ENCODE measurements at places on chromosomes 2 and 18.

- no peak for DNase-seq
Observed at GRCh38 chr2:112907001-112907949, 3.7 kb upstream of the IL37 start.

GRCh38 chr2:41928526-41928925 is 119.3 kb upstream of the PKDCC start:
- DNase-seq, result peak; percentile 62

GRCh38 chr18:40168026-40168425 is 1787.0 kb upstream of the PIK3C3 start:
- DNase-seq, result no peak

DNA sequence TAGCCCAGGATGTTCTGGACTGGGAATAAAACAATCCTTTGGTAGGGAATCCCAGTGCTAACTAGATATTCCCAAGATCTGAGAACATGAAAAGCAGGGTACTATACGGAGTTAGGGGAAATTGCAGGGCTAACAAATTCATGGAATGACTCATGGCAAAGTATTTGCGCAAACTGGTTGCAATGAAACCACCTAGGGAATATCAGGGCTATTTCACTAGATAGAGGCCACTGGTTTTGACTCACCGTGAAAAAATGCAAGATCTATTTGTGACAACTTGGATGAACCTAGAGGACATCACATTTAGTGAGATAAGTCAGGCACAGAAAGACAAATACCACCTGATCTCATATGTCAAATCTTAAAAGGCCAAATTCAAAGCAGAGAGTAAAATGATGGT is 233.3 kb downstream of the MBD2 start:
- DNase-seq, result no peak

DNA sequence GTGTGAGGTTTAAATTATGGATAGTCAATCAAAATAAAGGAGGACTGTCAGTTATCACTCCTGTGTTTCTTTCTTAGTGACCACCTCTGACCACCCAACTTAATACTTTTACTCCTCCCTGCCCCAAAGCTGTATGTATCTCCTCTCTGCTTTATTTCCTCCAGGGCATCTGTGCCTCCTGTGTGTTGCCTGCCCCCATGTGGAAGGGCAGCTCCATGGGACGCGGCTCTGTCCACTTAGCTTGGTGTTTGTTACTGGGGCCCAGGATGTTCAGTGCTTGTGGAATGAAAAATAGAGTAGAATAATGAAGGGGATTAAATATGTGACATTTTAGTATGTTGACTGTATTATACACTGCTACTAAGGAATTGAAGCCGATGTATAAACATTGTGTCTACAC is 9.8 kb downstream of the ACP1 start:
- no peak for DNase-seq

DNA sequence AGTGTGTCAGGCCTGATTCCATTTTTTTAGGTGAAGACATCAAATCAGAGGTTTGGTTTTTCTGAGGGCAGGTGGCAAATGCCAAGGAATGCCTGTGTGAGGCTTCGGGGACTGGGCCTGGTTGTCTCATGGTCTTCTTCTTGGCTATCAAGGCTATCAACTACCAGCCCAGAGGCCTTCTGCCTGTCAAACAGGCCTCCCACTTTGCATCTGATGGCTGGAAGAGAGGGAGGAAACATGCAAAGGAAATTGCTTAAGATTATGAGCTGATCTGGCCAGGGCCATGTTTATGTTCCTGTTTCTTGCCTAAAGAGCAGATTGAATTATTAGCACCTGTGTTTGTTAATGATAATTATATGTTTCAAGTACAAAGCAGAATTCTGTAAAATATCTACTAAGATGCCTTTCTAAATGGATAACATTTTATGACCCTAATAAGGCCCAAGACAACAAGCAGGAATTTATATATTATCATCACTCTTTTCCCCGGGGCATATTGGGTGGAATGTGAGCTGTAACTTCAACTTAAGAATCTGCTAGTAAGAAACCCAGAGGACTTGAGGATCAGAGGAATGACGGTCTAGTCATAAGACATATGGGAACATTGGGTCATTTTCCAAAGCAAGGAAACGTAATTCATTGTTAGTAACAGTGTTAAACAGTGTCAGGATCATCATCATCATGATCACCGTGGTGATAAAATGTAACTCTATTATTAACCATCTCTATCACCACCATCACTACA is 123.2 kb downstream of the LYPD6B start:
- no peak for DNase-seq

GRCh38 chr2:222733846-222734702 is 62.6 kb downstream of the MOGAT1 start:
- DNase-seq, result peak; percentile 71

DNA sequence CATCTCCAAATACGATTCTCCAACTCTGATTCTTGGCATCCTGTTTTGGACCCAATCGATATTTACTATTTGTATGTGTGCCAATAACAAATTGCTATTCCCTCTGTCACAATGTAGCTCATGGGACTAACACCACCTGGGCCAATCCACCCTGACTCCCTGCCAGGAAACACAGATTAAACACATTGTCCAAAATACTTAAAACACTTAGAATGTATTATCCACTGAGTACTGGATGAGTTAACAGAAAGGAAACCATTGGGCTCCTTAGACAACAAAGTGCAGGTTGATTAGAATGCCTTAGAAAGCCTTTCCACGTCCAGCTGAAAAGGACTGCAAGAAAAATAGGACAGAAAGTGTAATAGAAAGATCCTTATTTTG is 79.4 kb upstream of the ARHGAP28 start:
- no peak for DNase-seq

DNA sequence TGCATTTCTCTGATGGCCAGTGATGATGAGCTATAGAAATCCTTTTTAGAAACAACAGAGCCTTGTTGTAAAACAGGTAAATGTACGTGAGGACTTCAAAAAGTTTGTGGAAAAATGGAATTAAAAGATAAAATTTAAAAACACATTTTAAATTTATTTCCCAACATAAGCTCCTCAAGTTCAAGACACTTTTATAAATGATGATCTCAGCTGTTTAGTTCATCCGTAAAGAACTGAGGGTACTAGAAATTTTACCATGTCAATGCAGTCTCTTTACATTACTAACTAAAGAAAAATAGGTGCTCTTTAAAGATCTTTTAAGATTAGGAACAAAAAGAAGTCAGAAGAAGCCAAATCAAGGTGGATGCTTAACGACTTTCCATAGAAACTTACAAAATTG is 52.5 kb downstream of the MSH2 start:
- no peak for DNase-seq

- no peak for DNase-seq
Observed at GRCh38 chr18:45102863-45103262, 422.2 kb downstream of the SETBP1 start.

DNA sequence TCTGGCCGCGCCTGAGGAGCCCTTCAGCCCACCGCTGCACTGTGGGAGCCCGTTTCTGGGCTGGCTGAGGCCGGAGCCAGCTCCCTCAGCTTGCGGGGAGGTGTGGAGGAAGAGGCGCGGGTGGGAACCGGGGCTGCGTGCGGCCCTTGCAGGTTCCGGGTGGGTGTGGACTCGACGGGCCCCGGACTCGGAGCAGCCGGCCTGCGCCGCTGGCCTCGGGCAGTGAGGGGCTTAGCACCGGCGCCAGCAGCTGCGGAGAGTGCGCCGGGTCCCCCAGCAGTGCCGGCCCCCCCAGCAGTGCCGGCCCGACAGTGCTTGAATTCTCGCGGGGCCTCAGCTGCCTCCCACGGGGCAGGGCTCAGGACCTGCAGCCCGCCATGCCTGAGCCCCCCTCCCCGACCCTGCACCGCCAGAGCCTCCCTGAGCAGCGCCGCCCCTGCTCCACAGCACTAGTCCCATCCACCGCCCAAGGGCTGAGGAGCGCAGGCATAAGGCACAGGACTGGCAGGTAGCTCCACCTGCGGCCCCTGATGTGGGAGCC is 534.2 kb downstream of the ZNF804A start:
- no peak for DNase-seq

- DNase-seq, result no peak
Observed at GRCh38 chr18:51506811-51507210, 309.3 kb upstream of the MEX3C start.

DNA sequence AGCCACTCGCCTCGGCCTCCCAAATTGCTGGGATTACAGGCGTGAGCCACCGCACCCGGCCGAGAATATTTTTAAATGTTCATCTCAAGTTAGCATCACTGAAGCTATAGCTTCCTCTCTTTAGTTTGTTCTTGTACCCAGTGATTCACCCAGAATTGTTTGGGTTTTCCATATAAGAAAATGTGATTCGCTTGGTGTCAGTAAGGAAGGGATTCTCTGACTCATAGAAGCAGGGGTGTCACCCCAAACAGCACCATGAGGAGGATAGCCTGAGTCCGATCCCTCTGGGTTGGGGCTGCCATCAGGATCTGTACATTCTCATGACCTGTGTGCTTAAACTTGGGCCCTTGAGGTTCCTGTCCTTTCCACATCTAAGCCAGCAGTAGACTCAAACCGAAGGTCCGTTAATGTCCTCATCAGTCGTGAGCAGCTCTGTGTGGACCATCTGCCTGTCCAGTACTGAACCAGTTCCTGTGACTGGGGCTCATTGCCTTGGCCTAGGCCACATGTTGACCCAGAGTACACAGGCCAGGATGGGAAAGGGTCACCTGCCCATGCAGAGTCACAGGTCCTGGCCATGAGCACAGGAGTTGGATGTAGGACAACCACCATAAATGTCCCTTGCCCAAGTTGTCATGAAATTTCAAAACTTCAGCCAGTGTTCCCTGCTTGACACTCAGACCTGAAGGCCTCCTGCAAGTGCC is 311.9 kb downstream of the GBX2 start:
- DNase-seq, result no peak

GRCh38 chr2:226655871-226656270 is 143.7 kb downstream of the IRS1 start:
- no peak for DNase-seq

GRCh38 chr18:48622911-48623431 is 84.1 kb downstream of the CTIF start:
- DNase-seq, result no peak

GRCh38 chr2:100924122-100924519 is 78.0 kb upstream of the RPL31 start:
- DNase-seq, result no peak

DNA sequence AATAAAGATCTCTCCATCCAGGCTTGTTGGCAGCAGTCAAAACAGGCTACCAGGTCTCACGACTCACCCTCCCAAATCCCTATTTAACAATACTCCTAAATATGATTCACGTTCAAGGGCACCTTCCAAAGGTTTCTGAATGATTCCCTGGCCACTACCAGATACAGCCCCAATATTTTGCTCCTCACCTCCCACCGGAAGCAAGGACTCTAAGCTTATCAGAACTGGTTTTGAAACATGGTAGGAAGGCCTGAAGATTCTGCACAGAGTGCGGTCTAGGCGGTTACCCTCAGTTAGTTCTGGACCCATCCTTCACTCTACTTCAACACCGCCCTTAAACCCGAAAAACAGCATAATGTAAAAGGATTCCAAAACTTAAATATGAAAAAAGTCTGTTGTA is 5.2 kb downstream of the PPP4R1 start:
- DNase-seq, result no peak

DNA sequence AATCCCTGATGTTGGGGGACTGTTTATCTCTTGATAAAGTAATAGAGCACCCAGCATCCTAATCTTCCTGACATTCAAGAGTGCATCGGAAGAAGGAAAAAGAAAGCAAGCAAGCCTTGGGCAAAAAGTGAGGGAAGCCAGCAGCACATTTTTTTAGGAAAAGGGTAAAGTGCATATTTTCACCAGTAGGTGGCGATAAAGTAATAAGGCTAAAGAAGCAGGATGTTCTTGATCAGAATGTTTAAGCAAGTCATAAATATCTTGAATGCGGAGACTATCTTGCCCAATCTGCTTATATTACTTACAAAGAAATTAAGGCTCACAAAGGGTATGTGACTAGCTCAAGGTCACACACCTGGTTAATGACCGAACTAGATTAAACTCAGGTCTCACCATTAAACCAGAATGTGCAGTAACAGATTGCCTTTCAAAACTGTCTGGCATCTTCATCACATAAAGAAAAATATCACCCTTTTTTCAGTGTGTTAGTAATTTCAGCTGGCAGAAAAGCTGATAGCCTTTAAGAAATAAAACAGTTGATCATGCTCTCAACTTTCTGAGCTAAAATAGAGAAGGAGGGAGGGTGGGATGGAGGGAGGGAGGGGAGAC is 83.8 kb downstream of the VIT start:
- DNase-seq, result no peak

DNA sequence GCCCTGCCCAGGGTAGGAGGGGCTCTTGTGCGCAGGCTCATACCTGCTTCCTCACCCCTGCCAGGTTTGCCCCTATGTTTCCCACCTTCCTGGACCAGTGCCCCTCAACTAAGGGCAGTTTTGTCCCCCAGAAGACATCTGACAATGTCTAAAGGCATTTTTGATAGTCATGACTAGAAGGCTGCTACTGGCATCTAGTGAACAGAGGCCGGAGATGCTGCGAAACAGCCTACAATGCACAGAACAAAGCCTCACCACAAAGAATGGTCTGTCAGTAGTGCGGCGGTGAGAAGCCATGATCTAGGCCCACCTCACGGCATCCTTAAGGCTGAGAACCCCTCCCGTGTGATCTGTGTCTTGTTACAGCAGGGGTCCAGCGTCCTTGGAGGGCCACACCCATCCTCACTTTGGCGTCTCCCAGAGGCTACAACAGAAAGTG is 96.0 kb downstream of the TMEM17 start:
- no peak for DNase-seq

DNA sequence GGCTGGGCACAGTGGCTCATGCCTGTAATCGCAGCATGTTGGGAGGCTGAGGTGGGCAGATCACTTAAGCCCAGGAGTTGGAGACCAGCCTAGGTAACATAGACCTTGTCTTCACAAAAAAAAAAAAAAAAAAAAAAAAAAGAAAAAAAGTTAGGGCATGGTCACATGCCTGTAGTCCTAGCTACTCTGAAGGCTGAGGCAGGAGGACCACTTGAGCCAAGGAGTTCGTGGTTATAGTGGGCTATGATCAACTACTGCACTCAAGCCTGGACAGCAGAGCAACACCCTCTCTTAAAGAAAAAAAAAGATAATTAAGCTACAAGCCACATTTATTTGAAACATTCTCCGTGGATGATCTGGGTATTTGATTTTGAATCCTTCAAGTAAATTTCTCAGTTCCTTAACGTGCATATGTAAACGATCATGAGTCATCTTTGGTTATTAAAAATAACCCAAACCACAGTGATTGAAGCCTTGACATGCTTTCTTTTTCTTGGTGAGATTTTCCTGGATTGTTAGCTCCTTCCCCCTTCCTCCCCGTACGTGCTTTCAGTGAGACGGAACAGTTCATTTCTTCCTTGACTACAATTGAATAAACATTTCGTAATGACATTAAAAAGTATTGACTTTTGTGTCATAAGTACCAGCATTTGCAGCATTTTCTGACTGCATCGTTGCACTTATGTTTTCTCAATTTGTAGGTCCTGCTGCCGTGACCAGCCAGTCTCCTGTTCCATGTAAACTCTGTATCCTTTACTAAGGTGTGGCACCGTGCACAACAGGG is 20.3 kb downstream of the RMC1 start:
- DNase-seq, result no peak

- no peak for DNase-seq
Observed at GRCh38 chr18:53531187-53531586, 693.3 kb downstream of the MBD2 start.
